ENCODE measurements at places on chromosomes 3 and 15.
A peak's percentile ranks its signal among the peaks of the same experiment; 100 is the strongest.

DNA sequence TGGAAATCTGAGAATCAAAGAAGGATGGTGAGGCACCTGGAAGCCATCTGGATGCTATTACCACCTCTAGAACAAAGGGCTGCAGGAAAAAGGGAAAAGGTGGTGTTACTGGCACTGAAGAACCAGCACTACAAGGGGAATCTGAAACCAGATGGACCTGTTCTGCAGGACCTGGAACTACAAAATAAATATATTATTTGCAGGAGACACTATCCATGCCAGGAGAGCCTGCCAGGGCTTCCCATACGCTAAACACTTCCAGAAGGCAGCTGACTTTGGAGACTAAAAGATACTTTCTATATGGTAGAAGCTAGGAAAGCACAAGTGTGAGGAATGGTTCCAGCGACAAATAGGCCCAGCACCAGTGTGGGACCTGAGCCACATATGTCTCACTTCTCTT is 83.4 kb upstream of the POU1F1 start:
- DNase-seq: no peak

GRCh38 chr3:120956143-120956542 is 48.1 kb downstream of the STXBP5L start:
- DNase-seq: no peak

DNA sequence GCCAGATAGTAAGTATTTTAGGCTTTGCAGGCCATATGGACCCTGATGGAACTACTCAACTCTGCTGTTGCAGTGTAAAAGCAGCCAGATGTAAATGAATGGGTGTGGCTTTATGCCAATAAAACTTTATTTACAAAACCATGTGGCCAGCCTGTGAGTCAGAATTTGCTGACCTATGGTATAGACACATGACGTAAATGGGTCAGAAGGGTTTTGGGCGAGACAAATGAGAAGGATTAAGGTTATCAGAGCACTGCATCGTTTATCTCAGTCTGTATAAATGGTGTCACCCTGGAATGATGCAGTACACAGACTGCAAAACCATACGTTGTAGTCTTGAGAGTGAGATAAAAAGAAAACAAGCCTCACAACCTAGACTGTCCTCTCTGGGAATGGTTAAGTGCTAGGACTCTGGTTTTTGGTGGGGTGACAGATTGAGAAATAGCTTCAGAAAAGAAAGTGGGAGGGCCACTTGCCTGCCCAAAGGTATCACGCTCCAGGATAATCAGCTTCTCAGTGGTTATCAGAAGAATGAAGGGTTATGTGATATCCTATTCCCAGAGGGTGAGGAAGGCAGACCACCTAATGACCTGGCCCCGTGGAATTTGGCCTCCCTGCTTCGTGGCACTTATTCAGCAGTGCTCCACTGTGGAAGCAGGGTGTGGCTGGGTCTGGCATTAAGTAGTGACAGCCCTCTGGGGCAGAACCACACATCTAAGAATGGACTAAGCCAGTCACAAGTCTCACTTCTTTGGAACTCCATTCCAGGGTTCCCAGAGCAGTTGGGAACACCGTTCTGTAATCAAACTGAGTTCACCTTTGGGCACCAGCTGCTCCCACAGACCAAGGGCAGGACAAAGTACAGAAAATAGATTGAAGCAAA is 46.1 kb downstream of the ABHD5 start:
- no peak for DNase-seq

DNA sequence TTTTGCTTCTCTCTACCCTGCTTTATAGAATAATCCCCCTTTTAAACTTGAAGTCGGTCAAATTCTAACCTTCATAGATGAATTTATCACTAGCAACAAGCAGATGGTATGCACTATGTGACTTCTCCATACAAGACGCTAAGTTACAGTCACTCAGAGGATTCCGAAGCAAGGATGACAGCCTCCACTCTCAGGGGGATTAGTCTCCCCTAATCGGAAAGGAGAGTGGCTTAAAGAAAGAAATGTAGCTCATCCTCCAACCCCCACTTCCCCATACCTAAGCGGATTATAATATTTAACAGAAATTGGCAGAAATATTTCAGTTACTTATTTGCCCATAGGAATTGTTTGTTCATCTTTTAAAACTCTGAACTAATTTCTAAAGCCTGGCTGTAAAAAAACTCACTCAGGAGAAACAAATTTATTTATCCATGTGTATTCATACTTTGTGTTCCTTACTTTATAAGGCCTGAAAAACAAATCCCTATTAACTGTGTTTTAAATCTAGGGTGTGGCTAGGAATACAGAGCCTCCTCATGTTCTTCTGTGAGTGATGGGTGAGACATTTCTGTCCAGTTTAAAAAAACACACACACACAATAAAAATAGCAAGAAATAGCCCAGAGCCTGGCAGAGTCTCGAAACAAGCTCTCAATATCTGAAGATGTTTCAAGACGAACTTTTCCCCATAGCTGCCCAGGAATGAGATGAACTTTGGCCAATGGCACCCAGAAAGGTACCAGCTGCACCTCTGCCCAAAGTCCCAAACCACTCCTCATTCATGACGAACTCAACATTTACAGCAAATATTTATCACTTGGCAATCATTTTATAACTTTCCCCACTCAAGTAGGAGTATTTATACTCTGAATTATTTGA is 18.7 kb downstream of the SIAH2 start:
- no peak for DNase-seq

DNA sequence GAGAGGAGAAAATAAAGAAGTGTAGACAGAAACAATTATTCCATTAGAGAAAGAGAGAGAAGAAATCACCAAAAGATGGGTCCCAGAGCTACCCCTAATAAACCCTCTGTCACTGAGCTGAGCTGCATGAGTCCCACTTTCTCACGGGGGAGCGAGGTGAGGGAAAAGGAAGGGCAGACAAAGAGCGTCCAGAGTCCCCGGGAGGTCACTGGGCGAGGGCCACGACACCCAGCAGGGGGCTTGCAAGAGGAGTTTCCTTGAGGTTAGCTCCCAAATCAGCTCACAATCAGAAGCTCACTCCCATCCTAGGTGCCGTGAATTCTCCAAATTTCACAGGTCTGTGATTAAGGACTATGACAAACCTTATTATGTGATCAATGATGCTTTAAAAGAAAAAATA is 62.3 kb downstream of the XXYLT1 start:
- no peak for DNase-seq

- no peak for DNase-seq
These were observed 37.5 kb upstream of the MYZAP start for GRCh38 chr15:57554063-57554811.

DNA sequence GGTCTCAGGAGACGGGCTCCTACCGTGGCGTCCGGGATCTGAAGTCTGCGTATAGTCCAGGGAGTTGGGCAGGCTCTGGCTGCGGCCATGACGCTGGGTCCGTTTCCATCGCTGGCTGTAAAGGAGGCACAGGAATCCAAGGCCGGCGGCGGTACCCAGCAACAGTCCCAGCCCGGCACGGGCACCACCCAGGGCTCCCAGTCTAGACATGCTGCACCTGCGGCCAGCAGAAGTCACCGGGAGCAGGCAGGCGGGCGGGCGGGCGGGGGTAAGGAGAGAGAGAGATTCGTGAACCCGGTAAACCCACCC is 526 bp downstream of the RMDN3 start:
- DNase-seq: peak; percentile 39

Measured in WTC11 (cell line).